ENCODE measurements at places on chromosomes 7 and 10.

DNA sequence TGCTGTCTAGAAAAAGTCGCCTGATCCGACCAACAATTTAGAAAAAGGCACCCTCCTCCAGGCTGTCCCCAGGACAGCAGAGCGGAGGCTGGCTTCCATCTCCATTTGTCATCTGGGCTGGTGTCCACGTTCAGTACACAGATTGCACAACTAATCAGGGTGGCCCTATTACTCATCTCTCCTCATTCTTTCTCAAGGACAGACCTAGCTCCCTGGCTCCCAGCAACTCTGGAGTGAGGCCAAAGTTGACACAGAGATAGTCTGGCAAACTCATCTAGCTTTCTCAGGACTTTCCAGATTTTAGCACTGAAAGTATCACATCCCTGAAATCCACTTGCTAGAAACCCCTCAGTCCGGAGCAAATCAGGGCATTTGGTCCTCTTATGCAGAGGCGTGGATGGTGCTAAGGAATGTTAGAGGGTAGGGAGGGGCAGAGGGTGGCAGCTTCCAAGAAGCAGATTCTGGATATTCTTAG is 75.1 kb downstream of the DNAH11 start:
- DNase-seq: no peak

DNA sequence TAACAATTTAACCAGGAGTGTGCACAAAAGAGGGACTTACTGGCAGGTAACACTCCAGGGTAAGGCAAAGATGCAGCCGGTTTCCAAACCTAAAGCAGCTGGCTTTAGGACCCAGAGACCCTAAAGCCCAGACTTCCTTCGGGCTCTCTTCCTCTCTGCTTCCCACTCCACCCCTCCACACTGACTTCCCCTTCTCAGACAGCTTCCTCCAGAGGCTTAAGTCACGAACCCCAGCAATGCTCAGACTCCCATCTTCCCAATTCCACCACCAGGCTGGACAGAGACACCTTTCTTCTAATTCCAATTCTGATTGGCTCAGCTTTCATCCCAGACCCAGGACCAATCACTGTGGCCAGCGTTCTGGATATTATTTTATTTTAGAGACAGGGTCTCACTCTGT is 24.8 kb downstream of the STYXL1 start:
- DNase-seq: no peak

- DNase-seq: no peak
These were observed 3.6 kb downstream of the LRRC17 start for GRCh38 chr7:102916426-102916825.

- DNase-seq: no peak
These were observed 804.8 kb upstream of the IGFBP3 start for GRCh38 chr7:46725838-46726237.

- DNase-seq: no peak
These were observed 17.9 kb downstream of the JCAD start for GRCh38 chr10:30041196-30042105.

DNA sequence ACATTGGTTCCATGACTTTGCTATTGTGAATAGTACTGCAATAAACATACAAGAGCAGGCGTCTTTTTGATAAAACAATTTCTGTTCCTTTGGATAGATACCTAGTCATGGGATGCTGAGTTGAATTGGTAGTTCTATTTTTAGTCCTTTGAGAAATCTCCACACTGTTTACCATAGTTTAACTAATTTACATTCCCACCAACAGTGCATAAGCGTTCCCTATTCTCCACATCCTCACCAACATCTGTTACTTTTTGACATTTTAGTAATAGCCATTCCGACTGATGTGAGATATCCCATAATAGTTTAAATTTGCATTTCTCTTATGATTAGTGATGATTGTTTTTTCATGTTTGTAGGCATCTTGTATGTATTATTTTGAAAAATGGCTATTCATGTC is 707.0 kb downstream of the SORCS1 start:
- DNase-seq: no peak

DNA sequence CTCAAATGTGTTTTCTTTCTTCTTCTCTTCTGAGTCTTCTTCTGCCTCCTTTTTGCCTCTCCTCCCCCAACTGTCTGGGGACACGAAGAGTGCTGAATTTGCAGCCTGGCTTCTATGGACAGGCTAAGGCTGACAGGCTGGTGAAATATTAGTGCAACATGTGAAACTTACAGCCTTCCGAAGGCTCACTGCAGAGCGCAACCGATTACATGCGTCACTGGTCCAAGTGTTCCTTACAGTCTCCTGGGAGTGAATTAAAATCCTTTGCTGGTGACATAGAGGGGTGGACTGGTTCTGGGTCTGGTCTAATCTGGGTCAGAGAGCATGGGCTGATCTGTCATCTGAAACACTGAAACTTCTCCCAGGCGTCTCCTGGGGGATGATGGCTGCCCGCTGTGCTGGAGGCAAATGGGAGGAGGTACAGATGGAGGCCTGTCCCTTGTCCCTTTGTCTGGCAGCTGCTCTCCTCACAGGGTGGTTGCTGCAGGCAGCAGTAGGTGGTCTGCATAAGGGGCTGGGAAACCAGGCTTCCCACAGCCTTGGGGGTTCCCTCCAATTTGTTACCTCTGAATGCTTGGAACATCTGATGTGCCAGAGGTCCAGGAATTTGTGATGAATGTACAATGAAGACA is 143.8 kb upstream of the BMPER start:
- DNase-seq: no peak

DNA sequence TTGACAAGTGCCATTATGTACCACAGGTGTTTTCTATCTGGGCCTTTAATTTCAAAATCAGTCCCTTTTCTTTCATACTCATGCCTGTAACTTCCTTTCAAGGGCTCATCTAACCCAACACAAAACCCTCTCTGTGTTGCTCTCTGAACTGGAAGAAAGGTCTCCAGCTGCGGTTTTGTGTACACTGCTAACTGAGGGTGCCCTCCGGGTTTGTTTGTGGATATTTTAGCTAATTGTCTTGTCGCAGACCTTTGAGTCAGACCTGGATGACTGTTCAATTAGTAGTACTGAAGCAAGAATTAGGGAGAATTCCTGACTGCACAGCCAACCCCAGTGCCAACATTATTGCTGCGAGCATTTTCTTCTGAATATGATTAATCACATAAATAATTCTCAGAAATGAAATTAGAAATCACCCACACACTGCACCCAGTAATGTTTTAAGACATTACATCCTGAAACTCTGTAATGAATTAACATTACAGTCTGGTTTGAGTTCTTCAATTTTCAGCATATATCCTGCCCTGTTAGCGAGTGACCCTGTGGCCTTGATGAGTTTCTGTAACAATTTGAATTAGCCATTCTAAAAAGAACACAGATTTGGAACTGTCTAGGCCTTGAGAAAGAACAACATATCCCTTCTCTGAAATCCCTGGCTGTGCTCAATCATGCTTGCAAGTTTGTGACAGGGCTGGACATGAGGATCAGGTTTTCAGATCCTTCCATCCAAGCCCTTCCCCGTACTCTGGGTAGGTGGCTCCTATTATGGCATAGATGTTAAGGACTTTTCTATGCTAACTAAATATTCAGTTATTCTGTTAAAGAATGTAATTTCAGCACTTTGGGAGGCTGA is 460.1 kb downstream of the PLXDC2 start:
- no peak for DNase-seq

- no peak for DNase-seq
These were observed 113.1 kb upstream of the FAM204A start for GRCh38 chr10:118455181-118455695.

- DNase-seq: no peak
These were observed 69.5 kb downstream of the TCERG1L start for GRCh38 chr10:131242007-131242406.

- DNase-seq: no peak
These were observed 415.5 kb upstream of the SORCS1 start for GRCh38 chr10:107579970-107580369.

DNA sequence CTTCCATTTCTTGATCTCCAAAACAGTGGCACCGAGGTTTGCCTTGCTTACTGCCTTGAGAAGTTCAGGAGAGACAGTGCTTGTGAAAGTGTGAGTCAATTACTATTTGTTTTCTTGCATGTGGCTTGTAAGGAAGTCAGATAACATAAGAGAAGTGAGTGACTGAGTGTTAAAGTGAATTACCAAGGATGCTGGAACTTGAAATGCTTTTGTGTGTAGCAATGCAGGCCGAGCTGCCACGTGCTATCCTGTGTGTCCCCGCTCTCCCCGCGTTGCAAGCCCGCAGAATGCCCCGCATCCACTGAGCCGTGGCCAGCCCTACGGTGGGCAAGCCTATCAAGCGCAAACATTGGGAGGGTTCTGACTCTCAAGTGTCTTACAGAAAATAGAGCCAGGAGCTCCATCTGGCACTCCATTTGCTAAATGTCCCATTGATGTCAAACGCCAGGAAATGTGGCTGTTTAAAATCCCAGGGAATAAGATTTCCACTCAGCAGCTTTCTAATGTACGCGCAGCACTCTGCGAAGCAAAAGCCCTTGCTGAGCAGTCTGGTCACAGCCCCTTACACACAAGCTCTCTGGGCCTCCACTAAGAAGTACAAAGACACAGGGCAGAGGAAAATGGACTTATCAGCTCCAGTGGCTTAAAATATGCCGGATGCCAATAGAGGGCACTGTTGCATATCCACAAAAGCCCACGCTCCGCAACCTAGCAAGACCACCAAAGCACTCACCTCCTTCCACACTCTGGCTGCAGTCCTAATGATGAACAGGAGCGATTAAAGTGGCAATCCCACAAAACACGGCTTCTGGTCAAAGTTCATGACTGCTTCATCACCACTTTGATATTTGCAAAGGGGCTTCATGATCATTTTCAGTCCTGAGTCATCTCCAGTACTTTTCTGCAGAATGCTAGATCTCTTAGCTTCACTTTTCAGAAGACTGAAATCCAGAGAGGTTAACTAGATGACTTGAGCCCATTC is 158.0 kb upstream of the ITGB1 start:
- DNase-seq: no peak

- no peak for DNase-seq
These were observed 114.6 kb downstream of the TACC2 start for GRCh38 chr10:122103592-122103991.

GRCh38 chr7:137590071-137590755 is 246.7 kb upstream of the PTN start:
- no peak for DNase-seq

DNA sequence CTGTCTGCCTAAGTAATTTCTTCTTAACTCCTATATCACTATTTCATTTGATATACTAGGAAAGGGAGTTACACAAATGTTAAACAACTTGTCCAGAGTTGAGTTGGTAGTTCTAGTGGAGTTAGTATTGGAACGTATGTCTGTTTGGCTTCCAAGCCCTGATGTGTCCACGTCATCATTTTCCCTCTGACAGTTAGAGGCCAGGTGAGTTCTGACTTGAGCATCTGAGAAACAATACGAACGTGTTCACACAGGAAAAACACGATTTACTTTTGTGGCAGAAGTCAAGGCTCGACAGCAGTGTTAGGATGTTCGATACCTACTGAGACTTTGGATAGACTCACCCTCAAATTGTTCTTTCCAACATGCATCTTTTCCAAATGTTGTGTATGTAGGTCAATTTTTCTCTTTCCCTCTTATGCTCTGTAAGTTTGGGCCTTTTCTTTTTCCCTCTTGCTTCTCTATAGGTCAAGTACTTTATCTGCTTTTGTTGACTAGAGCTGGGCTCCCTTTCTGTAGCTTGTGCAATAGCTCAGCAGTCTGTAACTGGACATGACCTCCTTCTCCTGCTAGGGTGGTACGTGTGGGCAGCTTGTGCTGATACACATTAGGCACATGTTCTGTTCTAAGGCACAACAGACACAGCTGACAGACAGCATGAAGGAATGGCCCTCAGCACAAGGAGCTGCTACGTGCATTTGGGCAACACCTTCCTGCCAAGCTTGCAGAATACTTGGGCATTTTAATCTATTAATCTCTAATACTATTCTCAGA is 222.9 kb downstream of the PTEN start:
- no peak for DNase-seq

- no peak for DNase-seq
These were observed 20.0 kb downstream of the KCNK18 start for GRCh38 chr10:117217196-117217761.

- no peak for DNase-seq
These were observed 49.4 kb downstream of the ADCYAP1R1 start for GRCh38 chr7:31101544-31101943.

DNA sequence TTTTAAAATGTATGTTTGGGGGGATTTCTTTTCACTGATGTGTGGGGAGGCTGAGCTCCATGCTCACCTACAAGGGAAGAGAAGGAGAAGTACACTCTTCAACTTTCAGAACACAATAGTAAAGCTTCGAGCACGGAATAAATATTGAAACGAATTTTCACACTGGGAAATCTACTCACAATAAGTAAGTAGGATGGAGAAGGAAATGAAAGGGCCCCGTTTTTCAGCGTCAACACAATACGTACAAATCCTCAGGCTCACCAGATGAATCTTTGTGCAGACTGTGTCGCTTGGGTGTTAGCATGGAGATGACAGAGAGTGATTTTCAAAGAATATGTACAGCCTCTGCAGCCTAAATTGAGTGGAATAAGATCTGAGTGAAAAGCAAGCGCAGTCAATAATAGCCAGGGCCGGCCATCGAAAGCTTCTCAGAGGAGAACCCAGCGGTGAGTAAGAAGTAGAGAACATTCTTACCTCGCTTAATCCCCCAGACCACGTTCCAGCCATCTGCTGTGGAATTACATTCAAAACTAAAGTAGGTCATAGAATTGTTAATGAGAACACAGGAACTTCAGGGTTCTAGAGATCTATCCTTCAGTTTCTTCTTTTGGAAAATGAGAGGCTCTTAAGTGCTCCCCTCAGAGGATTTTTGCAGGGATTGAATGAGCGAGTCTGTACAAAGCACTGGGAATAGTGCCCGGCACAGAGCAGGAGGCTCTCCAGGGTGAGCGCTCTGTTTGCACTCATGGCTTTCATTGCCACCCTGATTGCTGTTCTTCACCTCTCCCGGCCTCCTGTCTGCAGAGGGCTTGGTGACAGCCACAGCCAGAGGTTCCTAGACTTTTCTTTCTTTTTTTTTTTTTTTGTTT is 292.8 kb downstream of the SFMBT2 start:
- no peak for DNase-seq

- no peak for DNase-seq
These were observed 12.0 kb upstream of the CALML5 start for GRCh38 chr10:5511231-5511884.

- DNase-seq: no peak
These were observed 156.4 kb downstream of the ARID5B start for GRCh38 chr10:62057850-62058249.

DNA sequence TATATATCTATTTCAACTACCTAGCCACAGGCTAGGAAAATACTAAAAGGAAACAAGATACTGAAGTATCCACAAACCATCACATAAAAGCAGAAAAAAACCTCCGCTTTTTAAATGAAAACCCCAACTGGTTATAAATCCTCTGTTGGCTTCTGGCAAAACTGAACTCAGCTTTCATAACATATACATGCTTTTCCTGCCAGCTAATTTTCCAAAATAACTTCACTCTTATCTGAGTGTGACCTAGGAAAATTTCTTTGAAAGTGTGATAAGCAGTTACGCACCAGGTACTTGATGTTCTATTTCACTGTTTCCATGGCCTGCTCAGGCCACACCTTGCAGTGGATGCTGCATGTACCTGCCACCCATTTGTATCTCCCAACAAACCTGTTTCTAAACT is 11.8 kb downstream of the FAM3C start:
- no peak for DNase-seq

GRCh38 chr10:110530131-110530831 is 32.6 kb downstream of the DUSP5 start:
- DNase-seq: no peak

- no peak for DNase-seq
These were observed 7.2 kb upstream of the SLIT1 start for GRCh38 chr10:97192952-97193435.

- DNase-seq: no peak
These were observed 16.9 kb downstream of the SUN1 start for GRCh38 chr7:849145-849544.

All from stimulated activated CD4-positive, alpha-beta T cell treated with anti-CD3 and anti-CD28 coated beads, TNF-alpha, amount 100 ng/mL, for 1 hour (primary cell).